ENCODE measurements at places on chromosomes 12 and 14.

DNA sequence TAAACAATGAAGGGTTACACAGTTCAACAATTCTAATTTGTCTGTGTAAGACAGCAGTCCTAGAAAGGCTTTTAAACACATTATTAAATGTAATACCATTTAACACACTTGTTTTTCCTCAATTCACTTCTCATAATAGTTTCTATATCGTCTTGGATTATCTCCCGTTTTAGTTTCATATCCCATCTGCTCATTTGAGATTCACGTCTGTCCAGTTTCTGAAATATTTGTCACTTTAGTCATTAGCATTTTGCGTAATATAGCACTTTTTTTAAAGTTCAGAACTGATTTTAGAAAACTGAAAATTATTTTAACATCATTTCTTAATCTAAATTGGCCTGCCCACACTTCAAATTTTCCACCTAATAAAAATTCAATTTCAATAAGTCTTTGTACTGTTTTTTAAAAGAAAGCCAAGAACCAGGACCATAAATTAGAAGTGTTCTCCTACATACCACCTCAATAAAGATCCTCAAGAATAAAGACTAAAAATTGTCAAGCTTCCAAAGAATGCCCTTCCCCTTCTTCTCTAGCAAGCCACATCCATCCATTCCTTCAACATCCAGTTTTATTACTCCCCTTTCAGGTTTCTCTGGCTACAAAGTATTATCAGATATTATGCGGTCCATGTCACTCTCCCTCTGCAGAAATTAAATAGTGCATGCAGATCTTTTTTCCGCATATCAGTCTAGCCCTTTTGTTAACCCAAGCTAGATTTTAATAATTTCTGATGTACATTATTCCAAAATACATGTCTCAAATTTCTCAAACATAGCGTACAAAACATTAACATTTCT is 11.9 kb downstream of the MED13L start:
- DNase-seq: no peak

DNA sequence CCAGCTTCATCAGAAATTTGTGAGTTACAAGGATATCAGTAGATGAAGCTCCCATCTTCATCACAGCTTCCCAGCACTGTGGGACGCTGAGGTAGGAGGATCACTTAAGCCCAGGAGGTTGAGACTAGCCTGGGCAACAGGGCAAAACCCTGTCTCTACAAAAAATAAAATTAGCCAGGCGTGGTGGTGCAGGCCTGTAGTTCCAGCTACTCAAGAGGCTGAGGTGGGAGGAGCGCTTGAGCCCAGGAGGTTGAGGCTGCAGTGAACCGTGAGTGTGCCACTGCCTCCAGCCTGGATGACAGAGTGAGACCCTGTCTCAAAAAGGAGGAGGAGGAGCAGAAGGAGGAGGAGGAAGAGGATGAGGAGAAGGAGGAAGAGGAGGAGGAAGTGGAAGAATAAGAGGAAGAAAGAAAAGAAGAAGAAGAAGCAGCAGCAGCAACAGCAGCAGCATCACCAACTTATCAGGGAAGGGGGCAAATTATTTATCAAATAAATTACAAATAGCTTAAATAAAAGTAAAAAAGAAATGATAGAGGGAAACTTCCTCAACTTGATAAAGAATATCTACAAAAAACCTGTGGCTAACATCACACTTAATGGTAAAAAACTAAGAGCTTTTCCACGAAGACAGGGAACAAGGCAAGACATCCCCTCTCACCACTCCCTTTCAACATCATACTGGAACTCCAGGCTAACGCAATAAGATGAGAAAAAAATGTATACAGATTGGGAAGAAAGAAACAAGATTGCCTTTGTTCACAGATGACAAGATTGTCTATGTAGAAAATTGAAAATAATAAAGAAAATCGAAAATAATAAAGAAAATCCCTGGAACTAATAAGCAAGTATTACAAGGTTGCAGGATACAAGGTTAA is 69.6 kb downstream of the NINJ2 start:
- DNase-seq: no peak

DNA sequence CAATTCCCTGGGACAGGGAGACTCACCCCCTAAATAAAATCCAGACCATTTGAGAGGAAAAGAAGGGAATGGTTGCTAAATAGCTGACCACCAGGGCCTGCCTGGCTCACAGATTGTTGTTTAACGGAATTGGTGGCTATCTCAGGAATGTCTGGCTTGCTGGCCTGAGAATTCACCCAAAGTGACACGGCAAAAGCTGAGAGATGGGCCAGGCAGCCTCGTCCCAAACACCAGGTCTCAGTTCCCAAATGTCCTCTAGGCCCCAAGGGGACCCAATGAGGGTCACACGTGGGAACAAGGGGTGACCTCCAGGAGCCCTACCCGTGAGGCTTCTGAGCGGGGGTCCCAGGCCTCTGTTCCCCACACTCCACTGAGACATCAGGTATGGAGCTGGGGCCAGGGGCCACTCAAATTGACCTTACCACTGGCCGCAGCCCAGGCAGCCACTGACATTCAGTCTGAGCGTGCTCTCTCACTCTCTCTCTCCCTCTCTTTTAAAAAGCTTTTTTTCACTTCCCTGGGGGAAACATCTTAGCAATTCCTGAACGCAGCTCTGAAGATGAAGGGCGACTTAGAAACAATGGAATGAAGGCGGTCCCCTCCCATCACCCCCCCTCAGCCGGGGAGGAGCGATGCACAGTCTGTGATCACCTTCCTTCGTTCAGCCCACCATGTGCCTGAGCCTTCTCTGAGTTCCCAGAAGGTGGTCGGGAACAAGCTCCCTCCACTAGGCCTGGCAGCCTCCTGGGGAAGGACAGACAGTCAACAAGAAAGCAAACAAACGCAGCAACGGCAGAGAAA is 131.2 kb downstream of the SCARB1 start:
- no peak for DNase-seq

GRCh38 chr12:114690267-114691135 is 6.5 kb upstream of the TBX3 start:
- DNase-seq: no peak

DNA sequence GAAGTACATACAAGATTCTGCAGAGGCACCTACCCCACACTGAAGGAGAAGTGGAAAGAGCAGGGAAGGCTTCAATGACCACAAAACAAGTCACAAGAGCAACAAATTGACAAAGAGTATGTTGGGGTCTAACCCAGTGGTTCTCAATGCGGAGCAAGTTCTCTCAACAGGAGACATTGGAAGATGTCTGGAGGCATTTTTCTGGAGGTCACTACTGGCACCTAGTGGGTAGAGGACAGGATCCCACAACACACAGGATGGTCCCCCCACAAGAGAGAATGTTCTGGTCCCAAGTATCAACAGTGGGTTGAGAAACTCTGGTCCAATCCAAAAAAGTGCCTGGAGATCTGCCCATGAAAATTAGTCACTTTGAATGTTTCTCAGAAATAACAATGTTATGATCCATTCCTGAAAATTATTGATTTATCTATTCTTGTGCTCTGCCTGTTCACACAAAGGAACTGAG is 3.4 kb downstream of the SSH1 start:
- no peak for DNase-seq

GRCh38 chr14:32136027-32136825 is 59.1 kb downstream of the ARHGAP5 start:
- no peak for DNase-seq

GRCh38 chr12:47816403-47817271 is 3.1 kb downstream of the HDAC7 start:
- no peak for DNase-seq

DNA sequence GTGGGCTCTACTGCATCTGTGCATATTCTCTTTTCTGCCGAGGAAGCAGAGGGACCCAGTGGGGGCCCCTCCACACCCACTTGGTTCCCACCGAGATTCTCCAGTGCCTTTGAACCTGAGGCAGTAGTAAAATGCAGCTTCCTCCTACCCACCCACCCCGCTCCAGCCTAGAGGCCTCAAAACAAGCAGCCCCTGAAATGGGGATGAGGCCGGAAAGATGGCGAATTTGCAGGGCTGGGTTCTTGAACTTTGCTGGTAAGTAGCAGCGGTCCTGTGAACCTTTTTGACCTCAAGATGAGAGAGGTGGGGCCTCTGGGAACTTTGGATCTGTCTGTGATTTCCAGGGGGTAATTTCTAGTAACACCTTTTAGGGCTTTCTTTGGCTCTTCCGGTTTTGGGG is 15.4 kb downstream of the PLEKHG3 start:
- no peak for DNase-seq

DNA sequence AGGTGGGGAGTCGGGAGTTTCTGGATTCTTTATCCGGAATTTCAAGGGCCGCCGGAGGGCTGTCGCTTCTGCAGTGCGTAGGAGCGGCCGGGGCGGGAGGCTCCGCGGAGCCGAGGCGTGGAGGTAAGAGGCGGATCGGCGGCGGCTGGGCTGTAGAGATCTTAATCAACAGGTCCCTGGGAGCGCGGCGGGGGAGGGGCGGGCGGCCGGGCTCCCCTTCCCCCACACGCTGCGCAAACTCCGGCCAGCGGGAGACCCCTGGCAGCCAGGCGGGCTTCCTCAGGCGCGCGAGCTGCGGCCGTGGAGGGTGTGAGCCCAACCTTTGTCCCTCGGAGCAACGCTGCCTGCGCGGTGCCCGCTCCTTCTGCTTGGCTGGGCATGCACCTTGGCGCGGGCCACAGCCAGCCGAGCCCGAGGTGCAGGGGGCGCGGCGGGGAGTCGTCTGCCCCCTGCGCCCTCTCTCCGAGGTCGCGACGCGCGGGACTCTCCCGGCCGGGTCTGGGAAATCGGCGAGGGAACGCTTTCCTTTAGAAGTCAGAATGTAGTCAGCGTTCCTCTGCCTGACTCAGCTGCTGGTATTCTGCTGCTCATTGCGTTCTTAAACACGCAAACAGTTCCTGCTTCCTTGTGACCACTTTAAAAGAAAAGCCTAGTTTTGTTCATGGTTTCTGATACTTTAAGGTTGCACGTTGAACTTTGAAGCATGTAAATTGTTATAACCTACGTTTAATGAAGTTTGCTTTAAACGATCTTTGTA is at the start of gene PALS1:
PALS1 (plus strand) TSS at position 25 of the 757 bp plus-strand sequence. CDS start 37,736 bp downstream, outside the sequence.
- no peak for DNase-seq

DNA sequence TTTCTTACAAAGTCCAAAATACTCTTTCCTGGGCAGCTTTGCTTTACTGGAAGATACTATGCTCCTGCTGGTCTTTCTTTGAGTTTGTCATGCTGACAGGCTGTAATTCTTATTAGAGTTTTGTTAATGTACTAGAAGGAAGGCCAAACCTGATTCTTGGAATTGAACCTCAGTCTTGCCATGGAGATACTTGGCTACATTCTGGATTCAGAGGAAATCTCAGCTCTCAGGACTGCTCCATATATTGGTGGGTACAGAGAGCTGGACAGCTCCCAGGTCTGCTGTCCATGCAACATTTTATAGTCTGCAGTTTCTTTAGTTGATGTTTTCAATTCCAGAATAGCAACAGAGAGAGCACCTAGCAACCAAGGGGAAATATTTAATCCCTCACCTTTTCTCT is 363.1 kb upstream of the STXBP6 start:
- DNase-seq: no peak

GRCh38 chr12:45981075-45981837 is 9.1 kb downstream of the SCAF11 start:
- DNase-seq: no peak

GRCh38 chr12:41930866-41931437 is 213.7 kb downstream of the GXYLT1 start:
- no peak for DNase-seq

GRCh38 chr12:94185801-94186200 is 37.4 kb downstream of the PLXNC1 start:
- no peak for DNase-seq

DNA sequence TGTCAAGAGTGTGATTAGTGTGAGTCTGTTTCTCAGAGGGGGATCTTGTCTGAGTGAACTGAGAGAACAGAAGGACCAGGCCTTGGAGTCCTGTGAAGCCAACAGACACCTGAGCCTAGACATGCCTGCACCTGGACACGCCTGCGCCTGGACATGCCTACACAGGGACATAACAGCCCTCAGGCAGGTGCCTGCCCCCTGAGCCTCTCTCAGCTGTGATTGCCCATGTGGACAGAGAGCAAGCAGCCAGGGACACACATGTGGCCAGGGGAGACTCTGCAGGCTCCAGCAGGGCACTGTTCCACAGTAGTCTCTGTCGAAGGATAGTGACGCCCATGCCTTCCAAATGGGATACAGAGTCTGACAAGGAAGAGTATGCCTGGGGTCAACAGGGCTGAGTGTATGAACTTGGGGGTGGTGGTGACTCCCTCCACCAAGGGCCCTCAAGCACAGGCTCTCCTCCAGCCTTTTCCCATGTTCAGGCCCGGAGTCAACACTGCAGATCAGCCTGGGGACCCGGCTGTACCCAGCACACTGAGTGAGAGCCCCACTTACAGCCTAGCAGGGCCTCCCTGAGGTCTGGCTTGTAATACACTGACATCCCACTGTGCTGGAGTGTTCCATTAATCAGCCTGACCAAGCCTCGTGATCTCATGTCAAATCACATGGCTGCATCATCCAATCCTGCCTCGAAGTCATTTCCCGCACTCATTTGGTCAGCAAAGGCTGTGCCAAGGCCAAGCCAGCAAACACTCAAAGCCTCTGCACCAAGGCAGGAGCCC is 173.0 kb downstream of the CALM1 start:
- DNase-seq: no peak

- DNase-seq: no peak
Measured at GRCh38 chr12:70052931-70053497, 190.2 kb upstream of the CNOT2 start.

DNA sequence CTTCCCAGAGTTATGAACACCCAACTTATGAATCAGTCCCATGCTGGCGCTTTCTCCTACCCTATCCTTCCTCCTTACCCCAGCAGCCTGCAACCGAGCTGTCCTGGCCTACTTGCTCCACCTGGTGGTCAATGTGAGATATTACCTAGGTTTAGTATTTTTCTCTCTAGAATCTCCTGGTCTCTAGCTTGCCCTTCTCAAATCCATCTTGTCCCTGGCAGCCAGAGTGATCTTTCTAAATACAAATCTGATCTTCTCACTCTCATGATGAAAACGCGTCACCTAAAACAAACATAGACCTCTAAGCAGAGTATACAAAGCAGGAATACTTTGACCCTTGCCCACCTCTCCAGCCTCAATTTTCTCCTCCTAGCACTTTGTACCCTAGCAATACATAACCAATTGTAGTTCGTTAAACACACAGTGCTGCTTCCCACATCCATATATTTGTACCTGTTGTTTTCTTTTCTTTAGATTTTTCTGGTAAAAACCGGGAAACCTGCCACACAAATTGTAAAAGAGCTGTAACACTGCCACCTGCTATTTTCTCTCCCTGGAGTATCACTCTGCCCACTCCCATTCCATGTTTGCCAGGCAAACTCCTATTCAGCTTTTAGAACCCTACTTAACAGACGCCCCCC is 20.0 kb upstream of the TCP11L2 start:
- DNase-seq: no peak

DNA sequence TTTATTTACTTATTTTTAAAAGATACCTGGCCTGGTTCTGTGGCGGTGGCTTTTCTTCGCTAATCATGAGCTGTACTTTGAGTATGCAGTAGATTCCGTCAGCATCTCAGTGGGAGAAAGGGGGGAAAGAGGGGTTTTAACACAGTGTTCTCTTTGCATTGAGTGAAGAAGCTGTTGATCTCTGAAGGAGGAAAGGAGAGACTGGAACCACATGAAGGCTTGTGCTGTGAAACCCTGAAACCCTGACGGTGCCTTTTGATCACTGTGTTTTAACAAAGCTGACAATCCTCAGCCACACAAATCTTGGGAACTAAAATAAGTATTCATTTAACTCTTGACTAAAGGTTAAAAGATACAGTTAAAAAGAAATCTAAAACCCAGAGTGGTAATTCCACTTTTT is 250.1 kb downstream of the FBXL14 start:
- DNase-seq: no peak

- no peak for DNase-seq
Measured at GRCh38 chr14:43042408-43042807, 1435.7 kb downstream of the LRFN5 start.

- DNase-seq: no peak
Measured at GRCh38 chr14:71395151-71395604, 487.9 kb downstream of the PCNX1 start.

- DNase-seq: no peak
Measured at GRCh38 chr12:67694306-67694900, 45.9 kb downstream of the DYRK2 start.

Data from stimulated activated CD8-positive, alpha-beta memory T cell treated with anti-CD3 and anti-CD28 coated beads, Interleukin-15, amount 100 ng/mL, for 24 hours (primary cell).